Endothelial cell (in vitro differentiated cells): ENCODE measurements at places on chromosomes 3 and 15.

GRCh38 chr15:69830430-69830829, 267.3 kb downstream of the TLE3 start:
- no peak for DNase-seq
- H3K27ac ChIP-seq = no peak overlapping the region
- peaks cover 3% of the 10 kb centered on the region for H3K27me3 ChIP-seq
- no peaks in the 10 kb centered on the region for H3K36me3 ChIP-seq

DNA sequence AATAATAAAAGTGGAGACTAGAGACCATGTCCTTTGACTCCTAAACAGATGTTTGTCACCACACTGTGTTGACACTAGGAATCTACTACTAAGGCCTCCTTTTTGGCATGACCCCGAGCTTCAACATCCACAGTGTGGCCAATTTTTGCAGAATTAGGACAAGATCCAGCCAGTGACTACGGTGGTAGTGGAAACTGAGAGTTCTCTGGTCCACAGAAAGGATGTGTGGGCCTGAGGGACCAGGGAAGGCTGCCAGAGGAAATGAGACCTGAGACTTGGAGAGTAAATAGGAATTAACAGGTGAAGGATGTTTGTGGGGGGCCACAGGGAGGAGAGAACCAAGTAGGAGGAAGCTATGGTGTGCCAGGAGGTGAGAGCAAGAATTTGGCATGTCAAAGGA, 122.7 kb downstream of the CHCHD6 start:
- no peak overlapping the region for H3K4me3 ChIP-seq
- DNase-seq = no peak
- peaks cover 9% of the 10 kb centered on the region for H3K4me1 ChIP-seq
- H3K36me3 ChIP-seq = no peaks in the 10 kb centered on the region
- no peak overlapping the region for H3K27ac ChIP-seq
- H3K27me3 ChIP-seq = no peaks in the 10 kb centered on the region

DNA sequence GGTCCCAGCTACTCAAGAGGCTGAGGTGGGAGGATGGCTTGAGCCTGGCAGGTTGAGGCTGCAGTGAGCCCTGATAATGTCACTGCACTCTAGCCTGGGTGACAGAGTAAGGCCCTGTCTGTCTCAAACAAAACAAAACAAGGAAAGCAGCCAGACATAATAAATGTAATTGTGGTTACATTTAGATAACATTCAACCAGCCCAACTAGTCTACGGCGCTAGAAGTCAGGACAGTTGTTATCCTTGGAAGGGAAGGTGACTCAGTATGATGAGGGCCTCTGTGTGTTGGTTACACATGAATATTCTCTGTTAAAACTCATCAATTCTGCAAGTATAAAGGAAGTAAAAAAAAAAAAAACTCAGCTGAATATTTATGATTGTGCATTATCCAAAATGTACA, 27.0 kb upstream of the CSPG5 start:
- peaks cover 4% of the 10 kb centered on the region for H3K4me1 ChIP-seq
- H3K36me3 ChIP-seq = peaks cover 43% of the 10 kb centered on the region
- no peak for DNase-seq
- H3K27me3 ChIP-seq = no peaks in the 10 kb centered on the region
- H3K4me3 ChIP-seq = no peak overlapping the region

DNA sequence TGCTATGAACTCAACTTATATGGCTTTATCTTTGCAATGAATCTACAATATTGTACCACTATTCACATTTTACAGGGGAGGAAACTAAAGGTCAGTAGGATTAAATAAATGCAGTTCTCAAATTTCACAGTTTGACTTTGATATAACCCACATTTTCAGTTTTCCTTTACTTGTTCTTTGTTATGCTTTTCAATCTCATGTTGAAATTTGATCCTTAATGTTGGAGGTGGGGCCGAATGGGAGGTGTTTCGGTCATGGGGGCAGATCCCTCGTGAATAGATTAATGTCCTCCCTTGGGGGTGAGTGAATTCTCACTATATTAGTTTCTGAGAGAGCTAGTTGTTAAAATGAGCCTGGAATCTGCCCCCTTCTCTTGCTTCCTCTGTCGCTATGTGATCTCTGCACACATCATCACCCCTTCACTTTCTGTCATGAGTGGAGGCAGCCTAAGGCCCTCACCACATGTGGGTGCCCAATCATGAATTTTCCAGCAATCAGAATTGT, 44.7 kb downstream of the CD200 start:
- H3K4me1 ChIP-seq = peaks cover 14% of the 10 kb centered on the region
- no peaks in the 10 kb centered on the region for H3K27me3 ChIP-seq
- no peak for DNase-seq

- peaks cover 1% of the 10 kb centered on the region for H3K27me3 ChIP-seq
- H3K4me1 ChIP-seq = peaks cover 41% of the 10 kb centered on the region
- DNase-seq = no peak
Measured at GRCh38 chr15:78034495-78035191, 42.9 kb downstream of the TBC1D2B start.
